Non-pigmented ciliary epithelial cell (primary cell): ENCODE measurements at places on chromosomes 3 and 15.
A peak's percentile ranks its signal among the peaks of the same experiment; 100 is the strongest.

DNA sequence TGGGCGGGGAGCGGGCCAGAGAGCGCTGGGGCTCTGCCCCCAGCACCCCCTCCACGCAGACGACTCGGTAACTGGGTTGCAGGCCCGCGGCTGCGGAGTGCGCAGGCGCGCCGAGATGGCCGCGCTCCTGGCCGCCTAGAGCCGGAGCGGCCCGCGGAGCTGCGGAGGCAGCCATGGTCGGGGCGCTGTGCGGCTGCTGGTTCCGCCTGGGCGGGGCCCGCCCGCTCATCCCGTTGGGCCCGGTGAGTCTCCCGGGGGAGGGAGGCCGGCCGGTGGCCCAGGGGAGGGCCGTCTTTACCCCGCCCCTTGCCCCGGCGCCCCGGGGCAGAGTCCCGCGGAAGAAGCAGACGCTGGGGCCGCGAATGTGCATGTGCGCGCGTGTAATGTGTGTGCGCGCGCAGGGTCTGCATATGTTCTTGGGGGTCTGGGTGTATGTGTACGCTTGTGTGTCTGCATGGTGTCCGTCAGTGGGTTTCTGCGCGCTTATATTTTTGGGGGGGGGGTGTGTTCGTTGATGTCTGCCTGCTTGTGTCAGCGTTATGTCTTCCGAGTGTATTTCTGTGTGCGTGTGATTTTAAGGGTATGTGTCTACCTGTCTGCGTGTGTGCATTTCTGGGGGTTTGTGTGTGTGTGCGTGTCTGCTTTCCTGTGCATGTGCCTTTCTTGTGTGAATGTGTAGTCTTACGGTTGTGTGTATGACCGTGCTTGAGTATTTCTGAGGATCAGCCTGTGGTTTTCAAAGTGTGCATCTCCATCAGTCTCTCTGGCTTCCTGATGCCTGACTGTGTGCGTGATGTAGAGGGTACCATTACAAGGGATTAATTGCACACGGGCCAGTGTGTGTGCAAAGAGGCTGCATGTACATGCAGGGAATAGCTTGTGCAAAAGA, at the start of gene ABHD14A:
TSS of gene ABHD14A (plus strand) at position 102 of the 889 bp plus-strand sequence. CDS start at position 174, 72 bp downstream.
- DNase-seq, result no peak

- no peak for DNase-seq
These were observed 323.2 kb upstream of the SLCO3A1 start for GRCh38 chr15:91530279-91530678.

DNA sequence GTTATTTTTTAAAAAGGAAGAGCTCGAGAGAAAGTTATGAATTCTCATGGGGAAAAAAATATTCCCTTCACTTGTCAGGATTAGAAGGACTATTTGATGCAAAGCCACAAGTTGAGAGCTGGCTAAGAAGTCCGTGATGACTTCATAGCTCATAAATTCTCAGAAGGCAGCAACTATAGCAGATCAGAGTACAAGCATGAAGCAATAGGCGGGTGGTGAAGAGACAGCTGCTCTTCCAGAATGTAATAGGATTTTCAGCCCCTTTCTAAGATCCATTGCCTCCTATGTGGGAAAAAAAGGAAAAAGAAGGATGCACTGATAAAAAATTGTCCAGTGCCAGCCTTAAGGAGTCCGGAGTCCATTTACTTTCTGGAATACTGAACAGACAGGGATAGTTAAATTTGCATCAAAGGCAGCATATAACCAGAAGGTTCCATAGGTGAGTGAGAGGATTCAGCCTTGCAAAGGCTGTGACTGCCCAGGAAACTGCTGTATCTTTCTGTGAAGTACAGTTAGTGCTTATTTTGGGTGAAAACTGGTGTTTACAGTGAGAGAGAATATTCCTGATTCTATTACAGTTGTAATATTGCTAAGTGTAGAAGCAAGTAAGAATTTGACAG, 929.5 kb upstream of the ALCAM start:
- peak; percentile 42 for DNase-seq

DNA sequence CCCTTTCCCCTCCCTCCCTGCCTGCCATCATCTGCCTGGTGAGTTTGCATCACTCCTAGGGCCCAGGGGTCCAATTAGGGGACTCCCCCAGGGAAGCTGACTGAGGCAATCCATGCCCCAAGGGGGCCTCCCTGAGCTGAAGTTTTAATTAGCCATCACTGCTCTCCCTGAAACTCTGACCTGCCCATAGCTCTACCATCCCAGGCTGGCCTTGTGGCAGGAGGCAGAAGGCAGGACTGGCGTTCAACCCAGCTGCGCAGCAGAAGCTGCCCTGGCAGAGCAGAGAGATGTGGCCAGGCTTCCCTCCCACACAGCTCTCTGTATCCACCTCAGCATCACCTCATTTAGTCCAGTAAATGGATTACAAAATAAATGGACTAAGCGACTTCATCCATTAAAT, 7.7 kb upstream of the C15orf39 start:
- no peak for DNase-seq
